ENCODE measurements at places on chromosomes 6 and 20. TPM values are rescaled to one million over a fixed set of nuclear protein-coding genes. Genes with fewer than 3 reads are reported as not detected.
A peak's percentile ranks its signal among the peaks of the same experiment; 100 is the strongest.

- H3K27ac ChIP-seq, result no peak within 1 kb of the TSS
- no peaks in the 10 kb centered on the region for H3K4me1 ChIP-seq
- no peaks in the 10 kb centered on the region for H3K36me3 ChIP-seq
- peak; percentile 98 for DNase-seq
Measured at GRCh38 chr20:13995086-13995665, at the start of gene MACROD2. TSS of gene MACROD2 (plus strand) at chr20:13995516.

DNA sequence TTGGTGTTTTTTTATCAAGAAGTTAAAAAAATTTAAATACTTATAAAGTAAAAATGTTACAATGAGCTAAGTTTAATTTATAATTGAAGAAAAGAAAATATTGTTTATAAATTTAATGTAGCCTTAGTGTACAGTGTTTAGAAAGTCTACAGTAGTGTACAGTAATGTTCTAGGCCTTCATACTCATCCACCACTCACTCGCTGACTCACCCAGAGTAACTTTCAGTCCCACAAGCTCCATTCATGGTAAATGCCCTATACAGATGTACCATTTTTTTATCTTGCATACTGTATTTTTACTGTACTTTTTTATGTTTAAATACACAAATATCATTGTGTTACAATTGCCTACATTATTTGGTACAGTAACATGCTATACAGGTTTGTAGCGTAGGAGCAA is 26.0 kb downstream of the HTR1E start:
- no peaks in the 10 kb centered on the region for H3K36me3 ChIP-seq
- H3K4me3 ChIP-seq, result no peak overlapping the region
- no peaks in the 10 kb centered on the region for H3K4me1 ChIP-seq
- DNase-seq, result peak; percentile 27
- H3K27me3 ChIP-seq, result no peaks in the 10 kb centered on the region

DNA sequence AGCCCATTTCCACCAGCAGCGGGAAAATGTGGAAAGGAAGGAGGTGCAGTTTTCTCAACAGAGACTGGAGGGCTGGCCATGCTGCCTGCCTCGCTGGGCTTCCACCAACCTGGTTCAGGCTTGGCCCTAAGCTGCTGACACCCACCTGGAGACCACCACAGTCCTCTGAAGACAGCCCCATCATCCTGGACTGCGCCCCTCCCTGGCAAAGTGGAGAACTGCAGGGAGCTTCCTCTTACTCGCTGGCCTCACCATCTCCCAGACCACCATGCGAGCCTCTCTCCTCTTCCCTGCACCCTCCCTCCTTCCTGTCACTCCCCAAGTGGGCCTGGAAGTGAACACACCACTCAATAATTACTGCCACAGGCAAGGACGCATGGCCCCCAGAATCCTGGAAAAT is 71.5 kb downstream of the PSMG4 start:
- no peak overlapping the region for H3K27ac ChIP-seq
- no peaks in the 10 kb centered on the region for H3K36me3 ChIP-seq
- peaks cover 6% of the 10 kb centered on the region for H3K4me1 ChIP-seq

- no peak overlapping the region for H3K4me3 ChIP-seq
- peaks cover 50% of the 10 kb centered on the region for H3K27me3 ChIP-seq
- H3K4me1 ChIP-seq, result no peaks in the 10 kb centered on the region
Measured at GRCh38 chr6:100008857-100009256, 14.8 kb upstream of the MCHR2 start.

DNA sequence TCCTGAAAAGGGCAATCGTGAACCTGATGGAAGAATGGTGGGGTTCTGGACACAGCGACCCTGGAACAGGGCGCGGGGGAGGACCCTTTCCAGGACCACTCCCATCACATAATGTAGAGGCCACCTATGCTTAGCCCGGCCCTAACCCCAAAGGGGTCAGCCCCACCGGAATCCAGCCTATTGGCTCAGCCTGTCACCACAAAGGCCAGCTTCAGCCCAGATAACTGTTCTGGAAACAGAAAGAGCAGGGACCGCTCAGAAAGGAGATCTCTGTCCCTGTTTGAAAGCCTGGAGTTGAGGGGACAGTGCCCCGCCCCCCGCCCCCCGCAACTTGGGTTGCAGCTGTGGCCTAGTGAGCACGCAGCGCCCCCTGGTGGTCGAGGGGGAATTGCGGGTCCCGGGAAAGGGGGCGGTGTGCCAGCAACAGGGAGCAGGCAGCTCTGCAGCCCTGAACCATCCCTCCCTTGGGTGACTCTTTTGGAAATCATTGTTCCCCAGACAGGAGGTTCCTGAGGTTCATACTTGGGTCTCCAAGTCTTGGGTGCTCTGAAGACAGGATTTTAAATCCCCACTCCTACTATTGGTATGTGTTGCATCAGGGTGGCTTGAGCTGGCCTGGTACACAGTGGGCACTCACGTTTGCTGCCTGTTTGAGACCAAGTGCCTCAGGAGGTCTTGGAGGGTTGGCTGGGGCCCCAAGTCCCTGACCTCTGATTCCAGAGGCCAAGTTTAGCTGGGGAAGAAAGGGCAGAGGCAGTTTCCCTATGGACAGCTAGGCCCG is 1.5 kb downstream of the SIGLEC1 start:
- no peaks in the 10 kb centered on the region for H3K4me1 ChIP-seq
- H3K36me3 ChIP-seq, result no peaks in the 10 kb centered on the region
- peak; percentile 63 for DNase-seq
- H3K27me3 ChIP-seq, result no peaks in the 10 kb centered on the region

DNA sequence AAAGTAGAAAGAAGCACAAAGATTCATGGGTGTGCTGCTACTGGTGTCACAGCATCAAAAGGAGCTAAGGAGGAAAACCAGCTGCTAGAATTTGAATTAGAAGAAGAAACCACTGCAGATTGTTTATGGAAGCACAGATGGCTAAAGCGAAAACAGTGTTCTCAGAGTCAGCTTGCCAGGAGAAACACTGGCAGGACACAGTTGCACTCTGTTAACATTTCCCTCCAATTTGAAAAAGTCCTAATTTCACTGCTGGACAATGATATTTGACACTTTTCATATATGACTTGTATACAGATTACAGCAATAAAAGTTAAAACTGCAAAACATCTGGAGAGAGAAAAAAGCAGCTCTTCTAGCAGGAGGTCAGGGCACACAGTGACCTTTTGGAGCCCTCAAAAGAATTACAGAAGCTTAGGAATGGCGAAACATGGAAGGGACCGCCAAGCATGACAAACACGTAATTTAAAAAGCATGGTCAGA is 314.5 kb downstream of the COL12A1 start:
- H3K27ac ChIP-seq, result no peak overlapping the region
- H3K4me3 ChIP-seq, result no peak overlapping the region
- peaks cover 16% of the 10 kb centered on the region for H3K4me1 ChIP-seq
- peak; percentile 59 for DNase-seq
- H3K36me3 ChIP-seq, result no peaks in the 10 kb centered on the region
- no peaks in the 10 kb centered on the region for H3K27me3 ChIP-seq

- H3K27ac ChIP-seq, result peak overlapping the region; percentile 8
- peaks cover 19% of the 10 kb centered on the region for H3K4me1 ChIP-seq
- no peaks in the 10 kb centered on the region for H3K36me3 ChIP-seq
- DNase-seq, result peak; percentile 35
- H3K27me3 ChIP-seq, result no peaks in the 10 kb centered on the region
Measured at GRCh38 chr20:36773107-36773596, 411 bp downstream of the DSN1 start.

- peak overlapping the region; percentile 82 for H3K27ac ChIP-seq
- H3K36me3 ChIP-seq, result peaks cover 3% of the 10 kb centered on the region
- H3K4me3 ChIP-seq, result peak overlapping the region; percentile 90
Measured at GRCh38 chr6:43772681-43773049, 2.7 kb downstream of the VEGFA start.

- no peak overlapping the region for H3K4me3 ChIP-seq
- DNase-seq, result no peak
- H3K27me3 ChIP-seq, result no peaks in the 10 kb centered on the region
- no peaks in the 10 kb centered on the region for H3K36me3 ChIP-seq
- H3K27ac ChIP-seq, result no peak overlapping the region
- no peaks in the 10 kb centered on the region for H3K4me1 ChIP-seq
Measured at GRCh38 chr6:146819596-146820320, 221.0 kb downstream of the ADGB start.

- no peak overlapping the region for H3K27ac ChIP-seq
- H3K36me3 ChIP-seq, result no peaks in the 10 kb centered on the region
- DNase-seq, result no peak
- H3K4me1 ChIP-seq, result peaks cover 12% of the 10 kb centered on the region
- H3K4me3 ChIP-seq, result no peak overlapping the region
- H3K27me3 ChIP-seq, result no peaks in the 10 kb centered on the region
Measured at GRCh38 chr6:139257821-139258398, 33.9 kb downstream of the TXLNB start.

GRCh38 chr6:29737707-29738630 is 14.7 kb downstream of the HLA-F start:
- peak; percentile 83 for DNase-seq
- H3K27me3 ChIP-seq, result no peaks in the 10 kb centered on the region
- no peak overlapping the region for H3K4me3 ChIP-seq
- H3K36me3 ChIP-seq, result no peaks in the 10 kb centered on the region
- H3K4me1 ChIP-seq, result no peaks in the 10 kb centered on the region
- no peak overlapping the region for H3K27ac ChIP-seq

- H3K4me1 ChIP-seq, result peaks cover 4% of the 10 kb centered on the region
- no peaks in the 10 kb centered on the region for H3K36me3 ChIP-seq
- H3K27me3 ChIP-seq, result no peaks in the 10 kb centered on the region
- no peak for DNase-seq
Measured at GRCh38 chr6:148635070-148635743, 111.6 kb upstream of the UST start.

DNA sequence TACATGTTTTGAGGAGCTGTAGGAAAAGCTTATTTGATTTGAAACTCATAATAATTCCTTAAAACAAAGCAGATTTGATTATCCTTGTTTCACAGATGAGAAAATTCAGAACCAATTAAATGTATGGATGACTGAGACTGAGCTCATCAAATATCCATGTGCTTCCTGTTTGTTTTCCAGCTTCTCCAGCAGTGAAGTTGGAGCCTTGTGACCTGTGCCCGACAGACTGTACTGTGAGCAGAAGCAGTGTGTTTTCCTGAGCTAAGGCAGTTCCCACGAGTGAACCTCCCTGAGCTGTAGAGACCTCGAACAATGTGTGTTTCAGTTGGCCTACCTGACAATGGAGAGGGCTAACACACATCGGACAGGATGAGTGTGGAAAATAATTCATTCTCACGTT is 599.5 kb upstream of the NRSN1 start:
- H3K4me3 ChIP-seq, result no peak overlapping the region
- no peaks in the 10 kb centered on the region for H3K4me1 ChIP-seq
- H3K36me3 ChIP-seq, result no peaks in the 10 kb centered on the region
- DNase-seq, result no peak

DNA sequence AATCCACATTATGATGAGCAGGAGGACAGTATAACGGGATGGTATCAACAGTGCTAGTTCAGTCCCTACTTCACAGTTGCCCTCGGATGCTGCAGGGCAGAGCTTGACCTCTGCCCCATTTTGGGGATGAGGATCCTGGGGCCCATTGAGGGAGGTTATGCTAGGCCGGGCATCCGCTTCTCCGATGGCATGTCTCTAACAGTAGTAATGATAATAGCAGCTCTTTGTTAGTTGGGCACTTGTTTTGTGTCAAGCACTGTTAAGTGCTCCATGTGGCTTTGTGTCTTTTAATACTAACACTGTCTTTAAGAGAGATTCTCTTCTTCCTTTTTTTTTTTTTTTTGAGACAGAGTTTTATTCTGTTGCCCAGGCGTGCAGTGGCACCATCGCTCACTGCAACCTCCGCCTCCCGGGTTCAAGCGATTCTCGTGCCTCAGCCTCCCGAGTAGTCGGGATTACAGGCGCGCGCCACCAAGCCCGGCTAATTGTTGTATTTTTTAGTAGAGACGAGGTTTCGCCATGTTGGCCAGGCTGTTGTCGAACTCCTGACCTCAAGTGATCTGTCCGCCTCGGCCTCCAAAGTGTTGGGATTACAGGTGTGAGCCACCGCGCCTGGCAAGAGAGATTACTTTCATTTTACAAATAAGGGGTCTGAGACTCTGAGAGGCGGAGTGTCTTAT is 1.1 kb downstream of the MAPRE1 start:
- peak overlapping the region; percentile 92 for H3K4me3 ChIP-seq
- peaks cover 41% of the 10 kb centered on the region for H3K4me1 ChIP-seq
- DNase-seq, result no peak
- H3K27me3 ChIP-seq, result no peaks in the 10 kb centered on the region

DNA sequence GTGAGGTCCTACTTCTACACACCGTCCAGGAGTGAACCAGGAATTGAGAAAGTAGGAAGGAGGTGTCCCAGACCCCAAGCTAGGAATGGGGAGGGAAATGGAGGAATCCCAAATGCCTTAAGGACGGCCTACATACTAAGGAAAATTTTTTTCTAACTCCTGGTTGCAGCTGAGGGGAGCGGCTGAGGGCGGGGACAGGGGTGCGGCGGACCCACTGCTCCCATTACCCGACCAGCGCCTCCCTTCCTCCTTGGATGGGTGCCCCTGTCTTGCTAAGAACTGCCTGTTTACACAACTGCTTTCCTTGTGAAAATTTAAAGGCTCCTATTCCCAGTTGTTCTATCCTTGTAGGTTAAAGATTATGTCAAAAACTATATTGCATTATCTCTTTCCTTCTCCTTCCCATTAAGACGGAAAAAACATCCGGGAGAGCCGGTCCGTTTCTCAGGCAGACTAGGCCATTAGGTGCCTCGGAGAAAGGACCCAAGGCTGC is 699 bp upstream of the HSPA1B start:
- peaks cover 22% of the 10 kb centered on the region for H3K4me1 ChIP-seq
- H3K36me3 ChIP-seq, result no peaks in the 10 kb centered on the region
- DNase-seq, result peak; percentile 91

DNA sequence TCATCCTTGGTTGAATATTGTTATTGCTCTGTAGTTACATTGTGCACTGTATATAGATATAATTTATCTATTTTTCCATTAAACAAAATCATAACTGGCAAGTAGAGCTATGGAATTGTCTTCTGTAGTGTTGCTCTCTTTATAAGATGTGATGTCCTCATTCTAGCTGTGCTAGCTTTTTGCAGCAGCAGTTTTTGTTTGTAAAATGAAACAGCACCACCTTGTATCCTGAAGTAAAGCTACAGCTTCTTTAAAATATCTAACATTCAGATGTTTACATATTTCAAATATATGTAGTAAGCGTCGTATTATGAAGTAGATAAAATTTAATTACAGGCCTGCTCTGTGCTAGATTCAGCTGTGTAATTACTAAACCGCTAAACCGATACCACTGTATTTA is 328.8 kb upstream of the MANEA start:
- H3K36me3 ChIP-seq, result no peaks in the 10 kb centered on the region
- no peak overlapping the region for H3K27ac ChIP-seq
- H3K27me3 ChIP-seq, result no peaks in the 10 kb centered on the region
- H3K4me3 ChIP-seq, result no peak overlapping the region

GRCh38 chr6:110415086-110415916 is at the start of gene DDO:
TSS of gene DDO (minus strand) at chr6:110415575. CDS start at chr6:110413462, 2,113 bp downstream.
- H3K4me3 ChIP-seq, result no peak within 1 kb of the TSS
- no peaks in the 10 kb centered on the region for H3K36me3 ChIP-seq
- no peaks in the 10 kb centered on the region for H3K4me1 ChIP-seq
- H3K27me3 ChIP-seq, result no peaks in the 10 kb centered on the region

GRCh38 chr6:137843211-137843610 is 23.8 kb upstream of the TNFAIP3 start:
- H3K27ac ChIP-seq, result no peak overlapping the region
- H3K27me3 ChIP-seq, result no peaks in the 10 kb centered on the region
- H3K4me3 ChIP-seq, result no peak overlapping the region
- H3K4me1 ChIP-seq, result no peaks in the 10 kb centered on the region
- no peaks in the 10 kb centered on the region for H3K36me3 ChIP-seq
- no peak for DNase-seq

The FABP7 gene
- not detected for total RNA-seq

The ZNF391 gene
- 4.7 TPM for total RNA-seq

The SMOC2 gene
- total RNA-seq, result not detected

The EPB41L1 gene
- 19.2 TPM for total RNA-seq

The CST1 gene
- total RNA-seq, result not detected

The LRFN2 gene
- not detected for total RNA-seq

The MCHR2 gene
- not detected for total RNA-seq
